ENCODE measurements at places on chromosomes 1 and 21. TPM values are rescaled to one million over a fixed set of nuclear protein-coding genes. Genes with fewer than 3 reads are reported as not detected.

The GPR157 gene
- 5.4 TPM for total RNA-seq

The F3 gene
- 51.6 TPM for total RNA-seq

The TCHHL1 gene
- total RNA-seq = not detected

The CAMK1G gene
- 0.77 TPM for total RNA-seq

The MAGI3 gene
- 9.3 TPM for total RNA-seq

The KRTAP21-2 gene
- not detected for total RNA-seq

All from regular cardiac myocyte (primary cell).